Right hindlimb (tissue), 1 donor: ENCODE measurements at places on chromosomes 12 and 14.

- DNase-seq = no peak
These were observed 5.1 kb downstream of the RTL1 start for GRCh38 chr14:100898465-100898864.

DNA sequence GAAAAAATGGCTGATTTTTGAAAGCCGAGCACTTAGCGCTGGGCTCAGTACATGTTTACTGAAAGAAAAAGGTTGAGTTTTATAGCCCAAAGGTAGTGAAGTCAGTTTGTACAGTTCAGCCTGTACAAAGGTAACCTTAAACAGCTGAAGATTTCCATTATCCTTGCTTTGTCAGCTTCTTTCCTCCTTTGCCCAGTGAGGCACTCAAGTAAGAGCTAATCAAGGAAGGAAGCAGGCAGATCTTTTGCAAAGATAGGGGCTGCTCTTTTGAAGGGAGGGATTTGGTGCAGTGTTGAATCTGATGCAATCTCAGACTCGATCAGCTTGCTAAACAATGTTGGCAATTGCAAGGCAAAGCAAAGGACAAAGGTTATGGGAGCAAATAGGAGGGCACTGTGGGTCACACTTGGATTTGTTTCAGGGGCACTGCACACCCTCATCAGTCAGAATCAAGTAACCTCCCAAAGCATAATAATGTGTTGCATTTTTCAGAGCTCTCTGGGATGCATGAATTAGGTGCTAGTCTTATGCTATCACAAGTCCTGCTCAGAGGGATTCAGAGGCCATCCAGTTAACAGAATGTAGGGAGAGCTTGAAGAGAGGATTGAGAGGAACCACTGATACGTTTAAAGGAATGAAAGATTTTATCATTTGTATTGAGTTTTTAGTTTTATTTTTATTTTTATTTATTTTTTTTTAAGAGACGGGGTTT is 44.4 kb downstream of the ANO6 start:
- no peak for DNase-seq

GRCh38 chr12:93174048-93174447 is 203.7 kb upstream of the NUDT4 start:
- DNase-seq = no peak

DNA sequence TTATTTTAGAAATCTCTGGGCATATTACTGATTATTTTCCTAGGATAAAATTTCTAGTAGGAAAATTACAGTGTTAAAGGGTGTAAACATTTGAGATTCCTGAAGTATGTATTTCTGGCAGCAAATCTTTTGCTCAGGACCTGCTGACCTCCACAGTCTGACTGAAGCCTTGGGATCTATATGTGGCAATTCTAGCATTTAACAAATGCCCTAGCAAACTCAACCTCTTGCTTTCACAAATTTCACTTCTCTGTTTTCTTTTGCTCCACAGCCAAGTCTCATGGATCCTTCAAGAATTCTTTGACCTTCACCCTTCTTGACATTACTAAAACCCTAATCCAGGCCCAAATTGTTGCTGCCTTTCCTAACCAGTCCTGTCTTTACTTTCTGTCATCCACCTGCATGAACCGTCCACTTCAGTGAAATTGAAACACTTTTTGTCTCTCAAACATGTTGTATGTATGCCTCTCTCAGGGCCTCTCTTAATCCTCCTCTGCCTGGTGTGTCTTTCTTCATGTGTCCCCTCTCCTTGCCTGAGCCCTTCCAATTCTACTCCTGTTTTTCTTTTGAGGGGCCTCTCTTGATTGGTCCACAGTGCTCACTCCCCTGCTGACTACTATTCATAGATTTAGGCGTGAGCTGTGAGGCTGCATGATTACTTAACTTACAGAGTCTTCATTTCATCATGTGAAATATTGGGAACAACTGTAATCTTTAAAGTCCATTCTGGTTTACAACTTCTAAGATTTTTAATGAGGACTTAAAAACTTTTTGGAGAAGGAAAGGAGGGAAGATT is 5.1 kb upstream of the DYRK4 start:
- no peak for DNase-seq
